ENCODE measurements at places on chromosomes 16 and 17. TPM values are rescaled to one million over a fixed set of nuclear protein-coding genes. Genes with fewer than 3 reads are reported as not detected.

SYCE1L gene
- total RNA-seq = 16.7 TPM

C16orf86 gene
- total RNA-seq = 1.9 TPM

TPSD1 gene
- 0.32 TPM for total RNA-seq

CX3CL1 gene
- total RNA-seq = 0.18 TPM

KCNJ2 gene
- not detected for total RNA-seq

CHST4 gene
- not detected for total RNA-seq

SLX4 gene
- total RNA-seq = 7.5 TPM

DNA sequence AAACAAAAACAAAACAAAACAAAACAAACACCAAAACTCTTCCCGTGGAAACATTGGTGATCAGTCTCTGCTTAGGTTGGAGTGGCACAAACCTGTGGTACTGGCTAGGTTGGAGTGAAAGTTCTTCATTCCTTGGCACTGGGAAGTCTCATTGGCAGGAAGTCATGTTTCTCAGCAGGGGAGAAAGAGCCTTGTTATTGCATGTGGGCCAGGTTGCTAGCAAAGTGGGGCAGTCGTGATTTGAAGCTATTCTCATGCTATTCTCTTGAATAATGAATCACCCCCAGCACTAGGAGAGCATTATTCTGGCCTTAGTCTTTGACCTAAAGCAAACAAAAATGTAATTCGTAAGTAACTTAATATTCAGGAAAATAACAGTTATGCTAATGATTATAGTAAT is 24.3 kb upstream of the B4GALNT2 start:
- DNase-seq = no peak

DNA sequence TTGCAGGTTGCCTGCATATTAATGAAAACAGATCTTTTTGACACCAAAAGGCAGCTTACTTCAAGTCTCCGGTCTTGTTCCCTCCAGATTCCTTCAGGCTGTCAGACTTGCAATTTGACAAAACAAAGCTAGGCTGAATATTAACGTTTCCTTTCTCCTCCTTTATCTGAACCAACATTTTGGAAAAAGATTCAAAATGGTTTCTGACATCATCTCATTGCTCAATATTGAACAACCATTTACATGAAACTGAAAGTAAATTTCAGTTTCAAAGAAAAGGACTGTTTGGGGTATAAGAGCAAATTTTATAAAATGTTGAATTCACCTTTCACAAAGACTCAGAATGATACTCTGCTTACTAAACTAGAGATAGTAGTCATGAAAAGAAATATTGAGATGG is 521.8 kb downstream of the KCNJ2 start:
- DNase-seq = no peak

DNA sequence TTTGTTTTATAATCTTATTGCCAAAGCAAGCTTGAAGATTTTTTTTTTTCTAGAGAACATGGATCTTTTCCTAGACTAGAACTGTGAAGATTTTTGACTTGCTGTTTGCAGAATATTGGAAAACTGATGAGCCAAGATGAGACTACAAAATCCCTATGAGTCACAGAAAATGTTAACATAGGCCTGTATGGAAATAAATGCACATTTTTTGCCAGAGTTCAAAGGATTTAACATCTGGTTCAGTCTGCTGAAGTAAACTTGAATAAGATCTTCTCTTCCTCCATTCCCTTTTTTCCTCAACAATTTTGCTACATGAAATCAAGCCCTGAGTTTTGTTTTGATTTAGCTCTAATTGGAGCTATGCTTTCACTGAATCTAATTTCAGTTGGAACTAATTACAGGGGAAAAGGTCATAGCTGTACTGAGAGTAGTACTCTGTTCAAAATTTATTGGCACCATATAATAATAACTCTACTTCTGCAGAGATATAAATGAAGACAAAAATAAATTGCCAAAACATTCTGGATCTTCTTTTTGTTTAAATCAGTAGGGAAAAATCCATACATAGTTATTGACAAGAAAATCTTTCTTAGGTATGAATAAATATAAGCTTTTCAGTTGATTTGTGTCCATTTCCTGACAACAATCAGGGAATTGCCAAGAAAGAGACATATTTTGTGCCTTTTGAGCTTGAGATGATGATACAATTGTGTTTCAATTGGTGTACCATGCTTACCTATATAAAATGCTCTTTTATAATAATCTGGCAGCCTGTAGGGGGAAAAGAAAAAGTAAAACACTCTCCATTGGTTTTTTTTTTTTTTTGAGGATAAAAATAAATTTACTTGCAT is 387.5 kb upstream of the GOT2 start:
- DNase-seq = no peak

DNA sequence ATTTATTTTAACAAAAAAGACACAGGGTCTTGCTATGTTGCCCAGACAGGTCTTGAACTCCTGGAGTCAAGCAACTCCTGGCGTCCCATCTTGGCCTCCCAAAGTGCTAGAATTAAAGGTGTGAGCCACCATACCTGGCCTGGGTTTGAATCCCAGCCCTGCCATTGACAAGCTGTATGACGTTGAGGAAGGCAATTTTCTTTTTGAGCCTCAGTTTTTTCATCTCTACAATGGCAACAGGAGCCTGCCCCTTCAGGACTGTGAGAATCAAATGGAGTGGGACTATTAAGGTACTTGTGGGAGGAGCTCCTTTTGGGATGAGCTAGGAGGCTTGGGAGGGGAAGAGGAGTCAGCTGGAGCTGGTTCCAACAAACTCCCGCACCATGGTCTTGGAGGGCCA is 6.2 kb downstream of the RARA start:
- no peak for DNase-seq

DNA sequence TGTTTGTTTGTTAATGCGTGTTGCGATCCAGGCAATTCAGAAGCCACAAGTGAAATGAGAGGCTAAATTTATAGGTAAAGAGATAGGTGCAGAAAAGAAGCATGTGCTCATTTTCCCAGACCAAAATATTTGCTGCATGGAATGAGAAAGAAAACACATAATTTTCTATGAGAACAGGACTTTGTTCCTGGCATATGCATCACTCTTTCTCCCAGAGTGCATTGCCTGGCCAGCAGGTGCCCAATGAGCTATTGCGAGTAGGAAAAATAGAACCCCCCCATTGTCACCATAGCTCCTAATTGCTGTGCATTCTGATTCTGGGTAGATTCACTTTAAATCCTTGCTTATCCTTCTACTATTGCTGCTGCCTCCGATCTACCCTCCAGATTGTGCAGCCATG is 410.4 kb downstream of the PMP22 start:
- DNase-seq = no peak

DNA sequence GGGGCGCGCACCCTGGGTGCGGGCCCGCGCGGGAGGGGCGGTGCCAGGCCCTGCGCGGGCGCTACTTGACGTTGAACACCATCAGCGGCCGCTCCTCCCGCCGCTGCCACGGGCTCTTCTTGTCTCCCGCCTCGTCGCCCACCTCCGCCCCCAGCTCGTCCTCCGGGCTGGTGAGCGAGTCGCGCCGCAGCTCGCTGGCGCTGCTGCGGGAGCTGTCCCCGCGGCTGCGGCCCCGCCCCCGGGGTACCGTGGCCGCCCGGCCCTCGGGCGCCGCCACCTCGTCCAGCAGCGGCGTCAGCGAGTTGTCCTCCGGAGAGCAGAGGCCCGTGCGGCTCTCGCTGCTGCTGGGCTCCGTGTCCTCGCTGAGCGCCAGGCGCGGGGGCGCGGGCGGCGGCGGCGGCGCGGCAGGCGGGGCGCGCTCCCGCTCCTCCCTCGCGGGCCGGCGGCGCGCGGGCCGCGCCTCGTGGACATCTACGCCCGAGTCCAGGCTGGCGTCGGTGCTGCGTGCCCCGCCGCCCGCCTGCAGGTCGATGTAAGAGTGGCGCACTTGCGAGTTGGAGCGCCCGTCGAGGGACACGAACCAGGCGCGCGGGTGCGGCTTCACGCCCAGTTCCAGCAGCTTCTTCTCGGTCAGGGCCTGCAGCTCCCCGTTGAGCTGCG is 8.7 kb downstream of the GRN start:
- DNase-seq = no peak

- DNase-seq = no peak
These were observed 34.1 kb upstream of the MMP2 start for GRCh38 chr16:55444754-55445485.

DNA sequence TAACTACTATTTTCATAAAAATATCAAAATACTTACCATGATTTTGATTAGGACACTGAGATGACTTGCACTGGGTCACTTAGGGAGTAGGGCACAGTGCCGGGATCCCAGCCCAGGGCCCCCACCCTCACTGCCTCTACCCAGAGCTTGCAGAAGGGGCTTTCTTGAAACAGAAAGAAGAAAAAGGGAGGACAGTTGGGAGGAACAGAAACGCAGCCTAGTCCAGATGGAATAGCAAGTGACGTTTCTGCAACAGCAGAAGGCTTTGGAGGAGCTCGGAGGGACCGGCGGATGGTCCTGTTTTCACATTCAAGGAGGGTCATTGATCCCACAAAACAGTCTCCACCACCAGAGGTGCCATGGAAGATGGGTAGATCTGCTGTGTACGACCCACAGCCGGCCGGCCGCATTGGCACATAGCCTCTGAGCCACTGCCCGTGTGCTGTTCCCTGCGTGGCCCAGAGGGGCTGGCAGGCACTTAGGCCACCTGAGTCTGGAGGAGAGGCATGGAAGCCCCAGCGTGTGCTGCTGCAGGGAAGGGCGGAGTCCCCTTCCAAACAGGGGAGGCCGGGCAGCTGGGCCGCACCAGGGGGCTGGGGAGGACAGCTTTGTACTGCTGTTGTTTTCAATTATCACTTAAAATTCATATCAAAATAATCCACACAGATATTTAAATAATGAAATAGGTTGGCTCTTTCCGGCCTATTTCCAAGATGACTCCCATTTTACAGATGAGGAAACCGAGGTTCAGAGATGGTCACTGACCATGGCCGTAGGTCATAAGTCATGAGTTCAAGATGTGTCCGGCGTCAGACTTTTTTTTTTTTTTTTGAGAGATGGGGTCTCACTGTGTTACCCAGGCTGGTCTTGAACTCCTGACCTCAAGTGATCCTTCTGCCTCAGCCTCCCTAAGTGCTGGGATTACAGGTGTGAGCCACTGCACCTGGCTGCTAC is 22.9 kb upstream of the GSG1L start:
- DNase-seq = no peak

GRCh38 chr17:2709183-2709661 is 2.3 kb downstream of the CLUH start:
- DNase-seq = no peak

DNA sequence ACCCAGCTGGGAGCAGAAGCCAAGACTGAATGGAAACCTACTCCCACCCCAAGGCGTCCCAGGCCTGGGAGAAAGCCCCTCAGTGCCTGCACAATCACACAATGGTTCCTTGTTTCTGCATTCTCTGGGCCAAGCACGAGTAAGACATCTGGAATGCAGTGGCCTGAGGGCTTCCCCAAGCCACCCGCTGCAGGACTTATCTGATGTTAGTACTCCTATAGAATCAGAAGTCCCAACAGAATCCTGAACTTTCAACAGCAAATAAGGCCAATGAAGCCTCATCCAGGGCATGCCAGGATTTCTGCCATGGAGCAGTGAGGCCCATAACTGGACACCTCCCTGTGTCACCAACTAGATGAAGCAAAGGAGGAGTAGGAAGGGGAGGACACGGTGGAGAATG is 28.6 kb downstream of the MYO18A start:
- DNase-seq = no peak

DNA sequence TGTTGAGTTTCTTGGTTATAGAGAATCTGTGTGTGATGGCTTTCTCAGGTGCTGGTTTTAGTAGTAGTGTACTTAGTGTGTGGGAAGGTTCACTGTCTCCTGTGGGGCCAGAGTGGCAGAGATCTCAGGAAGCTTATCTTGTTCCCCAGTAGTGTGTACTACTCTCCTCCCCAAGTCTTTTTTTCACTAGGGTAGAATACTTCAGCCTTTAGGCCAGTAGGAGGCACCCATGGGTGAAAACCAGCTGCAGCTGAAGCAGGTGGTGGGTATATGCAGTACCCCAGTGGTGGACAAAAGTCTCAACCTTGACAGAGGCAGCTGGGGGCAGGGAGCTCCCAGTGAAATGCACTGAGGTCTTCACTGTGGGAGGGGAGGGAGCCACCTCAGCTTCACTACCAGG is 109.9 kb downstream of the PHKB start:
- no peak for DNase-seq

DNA sequence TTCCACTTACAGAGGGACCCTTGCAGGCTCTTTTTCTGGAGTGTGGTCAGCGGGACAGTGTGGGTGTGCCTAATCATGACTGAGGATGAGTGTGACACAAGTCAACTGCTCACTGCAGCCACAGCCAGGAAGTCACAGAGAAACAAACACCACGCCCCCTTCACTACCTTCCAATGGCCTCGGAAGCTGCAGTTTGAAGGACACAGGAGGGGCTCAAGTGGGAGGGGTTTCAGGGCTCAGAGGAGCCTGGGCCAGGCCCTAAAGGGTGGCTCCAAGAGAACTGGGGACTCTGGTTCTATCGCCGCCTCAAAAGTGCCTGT is 116.2 kb upstream of the SDK2 start:
- DNase-seq = no peak

DNA sequence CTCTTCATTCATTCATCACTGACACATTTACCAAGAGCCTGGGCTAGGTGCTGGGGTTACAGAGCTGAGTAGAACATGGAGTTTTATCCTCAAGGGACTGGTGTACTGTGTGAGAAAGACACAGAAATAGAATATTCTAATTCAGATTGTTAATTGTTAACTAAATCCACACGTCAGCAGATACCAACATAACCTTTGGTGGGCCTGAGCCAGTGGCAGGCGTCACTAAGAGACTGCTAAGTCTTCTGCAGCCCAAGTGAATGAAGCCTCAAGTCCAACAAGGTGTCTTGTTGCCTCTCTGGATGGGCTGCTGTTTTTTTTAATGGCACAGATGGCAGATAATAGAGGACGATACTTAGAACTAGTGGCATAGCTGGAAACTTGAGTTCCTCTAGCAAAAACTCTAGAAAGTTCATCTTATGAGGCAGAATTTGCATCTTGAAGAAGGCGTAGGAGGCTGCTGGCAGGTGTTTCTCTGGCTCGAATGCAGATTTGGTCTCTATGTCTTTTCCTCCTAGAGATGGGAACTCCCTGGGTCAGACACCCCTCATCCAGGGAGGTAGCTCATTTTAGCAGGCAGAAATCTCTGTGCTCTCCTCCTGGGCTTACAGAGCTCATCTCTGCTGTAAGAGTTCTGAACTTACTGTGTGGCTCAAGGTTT is 179.5 kb downstream of the NTN1 start:
- DNase-seq = no peak

- no peak for DNase-seq
These were observed 3.4 kb upstream of the NTN3 start for GRCh38 chr16:2467528-2468232.

DNA sequence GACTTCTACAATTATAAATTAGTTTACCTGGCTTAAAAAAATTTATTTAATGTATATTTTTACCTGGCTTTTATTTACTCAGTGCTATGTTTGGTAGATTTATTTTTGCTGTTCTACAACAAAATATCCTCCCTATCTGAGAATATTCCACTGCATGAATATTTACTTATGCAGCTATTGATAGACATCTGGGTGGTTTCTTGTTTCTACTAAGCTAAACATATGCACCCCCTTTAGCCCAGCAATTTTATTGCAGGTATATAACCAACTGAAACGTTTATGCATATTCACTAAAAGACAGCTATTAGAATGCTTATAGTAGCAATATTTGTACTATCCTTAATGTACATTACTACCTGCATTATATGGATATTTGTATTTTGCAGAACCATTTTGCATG is 187.7 kb upstream of the CPHXL start:
- DNase-seq = no peak

Measured in T-cell (primary cell).